C1 segment of cervical spinal cord (tissue), 14 donors: ENCODE measurements at places on chromosomes 5 and 9.

GRCh38 chr9:6562871-6563430 is 82.6 kb downstream of the GLDC start:
- DNase-seq: no peak

GRCh38 chr5:138441221-138441620 is 2.4 kb downstream of the REEP2 start:
- DNase-seq: no peak

GRCh38 chr5:172142709-172143215 is 45.3 kb downstream of the STK10 start:
- DNase-seq: no peak

DNA sequence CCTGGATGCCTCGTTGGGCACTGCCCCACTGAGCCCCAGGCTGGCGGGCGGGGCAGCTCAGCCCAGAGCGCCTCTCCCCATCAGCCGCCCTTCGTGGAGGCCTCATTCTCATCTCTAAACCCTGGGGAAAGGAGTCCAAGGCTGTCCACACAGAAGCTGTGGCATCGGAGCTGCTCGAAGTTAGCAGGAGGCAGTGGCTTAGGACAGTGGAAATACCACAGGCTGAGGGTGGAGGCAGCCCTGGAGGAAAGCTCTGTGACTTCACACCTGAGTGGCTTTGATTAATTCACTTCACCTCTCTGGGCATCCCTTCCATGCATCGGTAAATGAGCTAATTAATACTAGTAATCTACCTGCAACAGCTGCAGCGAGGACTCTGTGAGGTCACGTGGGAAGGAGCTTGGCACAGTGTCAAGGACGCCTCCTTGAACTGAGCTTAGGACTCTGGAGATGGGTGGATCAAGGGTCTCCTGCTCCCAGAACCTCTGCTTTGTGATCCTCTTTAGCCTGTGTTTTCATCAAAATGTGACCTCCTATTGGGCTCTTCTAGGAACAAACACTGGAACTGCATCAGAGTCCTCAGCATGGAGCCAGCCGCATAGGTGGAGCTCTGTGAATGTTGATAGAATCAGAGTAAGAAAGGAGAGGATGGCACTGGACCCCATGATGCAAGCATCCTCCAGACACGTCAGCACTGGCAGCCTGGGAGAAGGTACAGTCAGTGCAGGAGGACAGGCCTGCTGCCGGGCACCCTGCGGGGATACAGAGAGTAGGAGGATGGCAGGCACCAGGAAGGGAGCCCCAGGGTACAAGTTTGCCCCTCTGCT is 842 bp upstream of the ANGPTL2 start:
- no peak for DNase-seq

GRCh38 chr5:180311216-180311615 is 19.3 kb upstream of the MAPK9 start:
- no peak for DNase-seq

DNA sequence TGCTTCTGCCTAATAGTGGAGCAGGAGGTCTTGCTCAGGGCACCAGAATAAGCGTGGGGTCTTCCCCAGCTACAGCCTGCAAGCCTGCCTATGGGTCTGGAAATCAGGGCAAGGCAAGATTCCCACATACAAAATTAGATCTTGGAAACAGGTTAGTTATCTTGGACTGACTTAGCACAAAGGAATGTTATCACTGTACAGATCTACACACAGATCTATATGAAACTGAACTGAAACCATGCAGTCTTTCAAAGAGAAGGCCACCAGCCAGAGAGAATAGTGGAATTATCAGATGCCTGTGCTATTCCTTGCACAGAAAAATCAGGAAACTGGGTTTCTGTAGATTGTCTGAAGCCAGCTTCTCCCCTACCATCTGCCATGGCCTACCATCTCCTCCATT is 585.7 kb downstream of the ACTL7B start:
- DNase-seq: no peak

- no peak for DNase-seq
Observed at GRCh38 chr5:60578315-60578714, 121.7 kb downstream of the DEPDC1B start.

DNA sequence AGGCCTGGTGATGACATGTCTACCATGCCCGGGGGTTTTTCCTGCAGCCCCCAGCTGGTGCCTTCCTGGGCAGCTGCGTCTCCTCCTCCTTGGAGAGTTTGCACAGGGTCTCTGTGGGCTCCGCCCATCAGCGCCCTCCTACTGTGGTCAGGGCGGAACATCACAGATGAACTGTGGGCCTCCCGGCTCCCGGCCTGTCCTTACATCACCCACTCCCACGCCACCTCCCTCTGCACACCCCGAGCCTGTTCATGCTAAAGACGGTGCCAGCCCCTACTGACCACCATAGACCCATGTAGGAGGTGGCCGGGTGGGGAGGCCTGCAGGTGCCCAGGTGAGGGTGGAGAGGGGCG is 12.6 kb downstream of the GPSM1 start:
- DNase-seq: no peak

- DNase-seq: no peak
Observed at GRCh38 chr9:3455094-3455493, 70.7 kb downstream of the RFX3 start.

- no peak for DNase-seq
Observed at GRCh38 chr5:110815916-110816605, 77.3 kb downstream of the SLC25A46 start.

DNA sequence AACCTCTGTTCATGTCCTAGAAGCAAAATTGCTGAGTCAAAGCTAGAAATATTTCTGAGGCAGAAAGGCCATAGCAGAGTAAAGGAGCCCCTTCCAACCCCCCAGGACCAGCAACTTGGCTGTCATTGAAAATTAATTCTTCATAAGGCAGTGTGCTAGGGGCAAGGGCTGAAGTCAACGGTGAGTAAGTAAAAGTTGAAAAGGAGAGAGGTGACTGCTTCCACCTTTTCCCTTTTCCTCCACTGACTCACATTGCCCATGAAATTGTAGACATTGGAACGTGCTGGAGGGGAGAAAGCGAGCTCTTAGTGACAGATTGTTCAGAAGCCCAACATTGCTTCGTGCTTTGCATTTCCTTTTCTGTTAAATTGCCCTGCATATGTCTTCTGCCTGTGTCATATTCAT is 19.1 kb downstream of the GLRA1 start:
- no peak for DNase-seq

- DNase-seq: no peak
Observed at GRCh38 chr5:172111852-172112225, 76.2 kb downstream of the STK10 start.
